Epithelial cell of prostate (primary cell): ENCODE measurements at places on chromosomes 16 and 17.

DNA sequence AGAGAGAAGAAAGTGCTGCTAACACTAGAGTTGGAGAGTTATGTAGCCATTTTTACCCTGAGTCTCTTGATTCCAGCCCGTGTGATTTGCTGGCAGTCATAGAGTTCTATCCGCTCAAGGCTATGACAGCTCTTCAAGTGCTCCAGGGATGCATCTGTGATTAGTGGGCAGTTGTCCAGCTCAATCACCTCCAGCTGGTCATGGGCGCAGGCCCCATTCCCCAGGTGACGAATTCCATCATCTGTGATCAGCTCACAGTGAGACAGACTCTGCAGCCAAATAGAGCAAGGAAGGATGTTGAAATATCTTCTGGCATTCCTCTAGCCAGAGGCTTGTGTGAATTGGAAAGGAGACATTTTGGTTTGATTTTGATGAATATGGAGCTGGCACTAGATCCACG, 38.4 kb upstream of the STAC2 start:
- DNase-seq = no peak

DNA sequence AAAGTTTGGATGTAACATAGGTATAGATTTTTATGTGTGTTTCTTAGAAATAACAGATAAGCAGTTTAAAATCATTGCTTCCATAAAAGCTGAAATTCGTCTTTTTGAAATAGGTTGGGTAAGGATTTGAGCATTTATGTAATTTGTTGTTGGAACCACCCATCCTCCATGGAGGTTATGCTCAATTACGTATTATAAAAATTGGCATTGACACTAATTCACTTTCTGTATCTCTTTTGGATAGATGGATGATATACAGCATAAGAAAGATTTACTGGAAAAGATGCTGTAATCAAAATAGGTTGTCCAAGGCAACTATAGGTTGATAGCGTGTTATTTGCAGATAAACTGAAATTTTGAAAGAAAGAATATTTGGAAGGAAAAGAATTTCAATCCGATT, 105.5 kb downstream of the PRKCA start:
- DNase-seq = no peak

GRCh38 chr16:711548-712320, 3.2 kb upstream of the METRN start:
- no peak for DNase-seq

DNA sequence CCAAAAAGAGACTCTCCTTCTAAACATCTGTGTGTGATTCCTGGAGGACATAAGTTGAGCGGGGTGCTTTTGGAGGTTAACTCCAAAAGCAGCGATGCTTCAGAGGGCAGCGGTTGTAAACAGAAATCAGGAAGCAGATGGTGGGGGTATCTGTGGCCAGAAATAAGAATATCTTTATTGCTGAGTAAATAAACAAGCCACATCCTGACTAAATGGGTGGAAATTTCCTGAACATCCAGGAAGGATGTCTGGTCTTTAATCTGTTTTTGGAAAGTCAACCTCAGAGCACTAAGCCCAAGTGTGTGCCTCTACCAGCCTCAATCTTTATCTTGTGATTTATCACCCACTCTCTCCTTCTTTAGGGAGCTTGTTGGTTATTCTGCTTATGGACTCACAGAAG, 123.3 kb downstream of the CDH13 start:
- DNase-seq = no peak

GRCh38 chr16:89122322-89122851, 28.7 kb downstream of the ACSF3 start:
- no peak for DNase-seq
